ENCODE measurements at places on chromosomes 1 and 21.

GRCh38 chr1:29688471-29689365 is 452.4 kb downstream of the PTPRU start:
- DNase-seq: peak; percentile 57

- DNase-seq: peak; percentile 90
Measured at GRCh38 chr1:178530037-178530402, 17.1 kb downstream of the TEX35 start.

DNA sequence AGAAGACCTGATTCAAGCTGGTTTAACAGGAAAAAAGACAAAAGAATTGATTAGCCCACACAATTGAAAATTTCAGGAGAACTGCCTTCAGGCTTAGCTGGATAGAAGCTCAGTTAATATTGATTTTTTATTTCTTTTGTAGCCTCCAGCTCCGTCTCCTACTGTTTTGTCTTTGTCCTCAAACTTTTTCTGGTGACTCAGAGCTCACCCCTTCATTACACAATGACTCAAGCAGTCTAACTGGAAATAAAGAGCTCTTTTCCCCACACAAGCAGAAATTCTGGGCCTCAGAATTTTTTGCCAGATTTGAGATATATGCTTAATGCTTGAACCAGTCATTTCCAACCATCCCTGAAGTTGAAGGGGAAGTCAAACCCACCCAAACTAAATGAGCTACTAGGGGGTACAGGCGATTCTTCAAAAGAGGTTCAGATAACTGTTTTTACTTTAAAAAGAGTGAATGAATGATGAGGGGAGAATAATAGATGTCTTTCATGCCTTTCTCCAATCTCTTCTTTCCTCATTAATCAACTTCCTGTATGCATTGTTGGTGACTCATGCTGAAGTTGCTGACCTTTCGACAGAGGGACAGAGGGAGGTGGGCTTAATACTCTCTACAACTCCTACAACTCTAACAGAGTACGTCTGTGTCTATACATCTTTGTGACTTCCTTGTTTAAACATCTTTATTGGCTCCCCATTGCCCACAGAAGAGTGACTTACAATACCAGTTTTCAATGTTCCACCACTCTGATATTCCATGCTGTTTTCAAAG is 6.2 kb upstream of the ACP6 start:
- peak; percentile 49 for DNase-seq

DNA sequence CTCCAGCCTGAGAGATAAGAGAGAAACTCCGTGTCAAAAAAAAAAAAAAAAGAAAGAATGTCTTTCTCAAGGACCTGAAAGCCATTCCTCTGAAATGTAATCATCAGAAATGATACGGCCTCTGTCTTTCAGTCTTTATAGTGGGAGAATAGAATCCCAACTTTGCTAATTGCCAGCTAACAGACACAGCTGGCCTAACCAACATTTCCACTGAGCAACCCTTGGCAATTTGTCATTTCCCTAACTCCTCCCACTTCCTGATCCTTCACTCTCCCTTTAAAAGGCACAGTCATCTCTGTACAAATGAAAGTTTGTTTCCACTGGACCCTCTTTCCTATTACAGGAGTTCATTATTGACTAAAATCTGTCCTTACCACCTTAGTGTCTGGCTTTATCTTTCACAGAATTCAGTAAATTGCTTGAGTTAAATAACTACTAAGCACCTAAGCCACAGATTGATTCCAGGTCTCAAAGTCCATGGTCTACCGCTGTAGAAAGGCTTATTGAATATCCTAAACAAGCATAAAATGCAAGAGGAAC is 4.3 kb upstream of the CBR1 start:
- peak; percentile 59 for DNase-seq

DNA sequence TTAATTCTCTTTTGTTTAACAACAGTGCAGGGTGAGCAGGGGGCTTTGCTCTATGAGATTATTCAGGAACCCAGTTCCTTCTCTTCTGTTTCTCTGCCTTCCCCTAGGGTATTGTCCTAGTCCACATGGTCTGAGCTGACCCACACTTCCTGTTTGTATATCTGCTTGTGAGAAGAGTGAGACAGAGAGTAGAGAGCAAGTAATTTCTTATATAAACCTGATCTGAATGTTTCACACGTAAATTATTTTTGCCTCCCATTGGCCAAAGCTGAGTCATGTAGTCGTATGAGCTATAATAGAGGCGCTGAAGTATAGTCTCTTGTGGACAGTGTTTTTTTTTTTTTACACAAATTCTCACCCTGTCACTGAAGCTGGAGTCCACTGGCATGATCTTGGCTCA is 134.2 kb upstream of the SERTAD4 start:
- DNase-seq: no peak

GRCh38 chr1:42944246-42944928 is 14.3 kb downstream of the SLC2A1 start:
- no peak for DNase-seq

DNA sequence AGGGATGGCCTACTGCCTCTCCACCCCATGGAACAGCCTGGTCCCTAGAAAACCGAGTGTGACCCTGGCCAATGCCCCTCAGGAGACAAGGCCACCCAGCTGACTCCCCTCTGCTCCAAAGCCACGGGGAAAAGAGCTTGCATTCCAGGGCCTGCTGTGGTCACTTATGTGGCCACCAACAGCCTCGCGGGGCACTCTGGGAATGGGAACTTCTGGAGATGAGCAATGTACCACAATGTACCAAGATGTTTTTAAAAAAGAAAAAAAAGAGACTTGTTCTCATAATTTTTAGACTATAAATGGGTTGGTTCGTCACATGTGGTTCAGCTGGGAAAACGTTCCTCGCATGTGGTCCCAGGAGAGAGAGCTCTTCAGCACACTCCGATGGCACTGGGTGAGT is 62.8 kb downstream of the SLC66A1 start:
- DNase-seq: peak; percentile 56

Measured in AG20443 (cell line).